ENCODE measurements at places on chromosomes 5 and 9.

- no peak for DNase-seq
Observed at GRCh38 chr5:137705106-137705505, 30.8 kb downstream of the KLHL3 start.

GRCh38 chr5:146238973-146239372 lies 35.6 kb downstream of the RBM27 start:
- DNase-seq, result no peak

GRCh38 chr5:79330071-79330470 lies 94.1 kb downstream of the JMY start:
- DNase-seq, result no peak

- no peak for DNase-seq
Observed at GRCh38 chr5:92580814-92581213, 1000.2 kb downstream of the NR2F1-AS1 start.

DNA sequence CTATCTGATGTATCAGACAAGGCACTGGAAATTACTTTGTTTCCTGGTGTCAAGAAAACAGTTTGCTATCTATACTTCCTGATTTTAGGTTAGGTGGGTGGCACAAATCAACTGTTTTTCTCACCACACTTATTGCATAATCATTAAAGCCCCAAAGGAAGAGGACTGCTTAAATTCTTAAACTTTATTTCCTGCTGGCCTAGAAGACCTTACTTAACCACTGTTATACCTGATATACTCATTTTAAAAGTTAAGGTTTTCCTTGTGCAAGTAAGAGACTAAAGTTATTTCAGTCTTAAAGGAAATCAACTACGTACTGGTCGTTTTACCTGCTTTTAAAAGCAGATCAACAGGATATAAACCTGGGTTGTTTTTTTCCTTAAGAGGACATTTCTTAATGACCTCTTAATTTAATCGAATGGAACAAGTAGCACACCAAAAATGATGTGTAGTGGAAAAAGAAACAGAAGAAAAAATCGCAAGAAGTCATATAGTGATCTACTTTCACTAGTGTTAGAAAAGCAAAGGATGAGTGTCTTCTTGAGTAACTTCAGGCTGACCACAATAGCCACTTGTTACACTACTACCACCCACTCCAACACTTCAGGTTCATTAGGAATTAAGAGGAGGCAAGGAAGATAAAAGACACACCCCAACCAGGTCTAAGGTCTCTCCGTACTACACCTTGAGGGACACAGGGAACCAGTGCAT lies 974 bp downstream of the CLINT1 start:
- DNase-seq, result no peak

Measured in kidney capillary endothelial cell (primary cell).